ENCODE measurements at places on chromosomes 2 and 18. TPM values are rescaled to one million over a fixed set of nuclear protein-coding genes. Genes with fewer than 3 reads are reported as not detected.

BMP10 gene
- total RNA-seq: not detected

CIDEA gene
- not detected for total RNA-seq

RAB27B gene
- 40.1 TPM for total RNA-seq

ABCG5 gene
- total RNA-seq: not detected

PCARE gene
- total RNA-seq: not detected

RUFY4 gene
- total RNA-seq: not detected

LHCGR gene
- not detected for total RNA-seq

WNT10A gene
- not detected for total RNA-seq

DYNAP gene
- not detected for total RNA-seq

C18orf32 gene
- total RNA-seq: 14.6 TPM

ALMS1 gene
- 14.6 TPM for total RNA-seq

REL gene
- total RNA-seq: 3.9 TPM

SATB2 gene
- 3.3 TPM for total RNA-seq

KYNU gene
- total RNA-seq: 1.8 TPM

SLC19A3 gene
- total RNA-seq: 0.18 TPM

MOCOS gene
- 11.3 TPM for total RNA-seq

C2orf15 gene
- 0.18 TPM for total RNA-seq

ANKRD30BL gene
- not detected for total RNA-seq

ALK gene
- not detected for total RNA-seq

CHPF gene
- 687 TPM for total RNA-seq

GCG gene
- total RNA-seq: not detected

ZNF385B gene
- not detected for total RNA-seq

CABYR gene
- total RNA-seq: 4.5 TPM

CHRND gene
- not detected for total RNA-seq
